ENCODE measurements at places on chromosomes 13 and 19.

- no peak for DNase-seq
Observed at GRCh38 chr13:100659578-100659977, 15.0 kb downstream of the TMTC4 start.

- DNase-seq, result no peak
Observed at GRCh38 chr19:28828276-28828870, 384.6 kb downstream of the UQCRFS1 start.

GRCh38 chr13:24279327-24280110, 29.9 kb upstream of the C1QTNF9 start:
- DNase-seq, result no peak

DNA sequence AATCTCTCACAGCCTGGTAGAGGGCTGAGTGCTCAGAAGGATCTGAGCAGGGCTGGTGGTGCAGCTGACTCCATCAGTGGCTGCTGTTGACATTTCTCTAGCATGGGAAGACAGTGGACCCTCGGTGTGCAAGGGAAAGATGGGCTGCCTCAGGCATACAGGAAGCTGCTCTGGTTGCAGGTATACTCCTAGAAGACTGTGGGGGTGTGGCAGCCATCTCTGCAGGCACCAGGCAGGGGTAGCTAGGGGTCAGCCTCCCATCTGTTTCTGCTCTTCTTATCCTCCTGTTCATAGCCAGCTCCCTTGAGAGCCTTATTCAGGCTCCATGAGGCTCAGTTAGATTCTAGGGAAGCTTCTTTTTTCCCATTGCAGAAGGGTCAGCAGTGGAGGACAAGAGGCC, 475.5 kb downstream of the TSHZ3 start:
- DNase-seq, result no peak

- no peak for DNase-seq
Observed at GRCh38 chr19:10713317-10713716, 4.6 kb upstream of the DNM2 start.

DNA sequence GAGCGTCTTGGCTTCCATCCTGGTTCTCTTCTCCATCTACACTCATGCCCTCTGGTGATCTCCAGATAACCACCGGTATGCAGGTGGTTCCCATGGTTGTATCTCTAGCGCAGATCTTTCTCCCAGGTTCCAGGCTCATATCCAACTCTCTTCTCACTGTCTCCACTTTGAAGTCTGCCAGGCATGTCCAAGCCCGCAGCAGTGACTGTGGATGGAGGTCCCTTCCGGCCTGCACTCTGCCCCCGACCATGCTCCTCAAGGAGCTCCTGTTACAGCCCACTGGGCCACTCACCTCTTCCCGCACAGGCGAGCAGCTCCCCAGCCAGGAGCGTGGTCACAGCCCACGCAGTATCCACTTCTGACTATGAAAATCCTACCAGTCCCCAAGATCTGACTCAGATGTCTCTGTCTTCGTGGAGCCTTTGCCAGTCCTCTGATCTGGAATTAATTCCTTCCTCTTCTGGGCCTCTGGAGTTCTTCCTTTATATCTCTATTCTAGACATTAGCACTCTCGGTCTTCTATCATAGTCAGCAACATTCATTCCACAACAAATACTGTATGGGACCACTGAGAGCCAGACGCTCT, 100.2 kb downstream of the TEX26 start:
- no peak for DNase-seq

DNA sequence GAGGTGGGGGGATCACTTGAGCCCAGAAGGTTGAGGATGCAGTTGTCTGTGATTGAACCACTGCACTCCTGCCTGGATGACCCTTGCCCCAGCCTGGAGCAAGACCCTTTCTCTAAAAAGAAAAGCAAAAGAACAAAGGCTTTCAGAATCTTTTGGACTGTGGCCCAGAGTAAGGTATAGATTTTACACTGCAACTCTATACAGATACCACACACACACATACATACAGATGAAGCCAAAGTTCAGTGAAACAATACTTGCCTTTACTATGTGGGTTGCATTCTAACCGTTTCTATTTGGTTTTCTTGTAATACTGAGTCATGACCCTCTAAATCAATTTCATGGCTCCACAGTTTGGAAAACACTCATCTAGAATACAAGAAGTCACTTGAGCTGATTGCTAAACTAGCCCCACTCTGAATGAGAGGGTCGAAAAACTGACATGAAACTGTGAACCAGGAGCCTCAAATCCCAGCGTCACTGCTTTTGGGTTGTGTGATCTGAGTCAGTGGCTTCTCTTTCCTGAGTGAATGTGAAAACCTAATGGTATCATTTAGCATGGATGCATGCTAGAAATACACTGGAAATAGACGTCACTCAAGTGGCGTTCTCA, 756.1 kb downstream of the UQCRFS1 start:
- DNase-seq, result no peak

DNA sequence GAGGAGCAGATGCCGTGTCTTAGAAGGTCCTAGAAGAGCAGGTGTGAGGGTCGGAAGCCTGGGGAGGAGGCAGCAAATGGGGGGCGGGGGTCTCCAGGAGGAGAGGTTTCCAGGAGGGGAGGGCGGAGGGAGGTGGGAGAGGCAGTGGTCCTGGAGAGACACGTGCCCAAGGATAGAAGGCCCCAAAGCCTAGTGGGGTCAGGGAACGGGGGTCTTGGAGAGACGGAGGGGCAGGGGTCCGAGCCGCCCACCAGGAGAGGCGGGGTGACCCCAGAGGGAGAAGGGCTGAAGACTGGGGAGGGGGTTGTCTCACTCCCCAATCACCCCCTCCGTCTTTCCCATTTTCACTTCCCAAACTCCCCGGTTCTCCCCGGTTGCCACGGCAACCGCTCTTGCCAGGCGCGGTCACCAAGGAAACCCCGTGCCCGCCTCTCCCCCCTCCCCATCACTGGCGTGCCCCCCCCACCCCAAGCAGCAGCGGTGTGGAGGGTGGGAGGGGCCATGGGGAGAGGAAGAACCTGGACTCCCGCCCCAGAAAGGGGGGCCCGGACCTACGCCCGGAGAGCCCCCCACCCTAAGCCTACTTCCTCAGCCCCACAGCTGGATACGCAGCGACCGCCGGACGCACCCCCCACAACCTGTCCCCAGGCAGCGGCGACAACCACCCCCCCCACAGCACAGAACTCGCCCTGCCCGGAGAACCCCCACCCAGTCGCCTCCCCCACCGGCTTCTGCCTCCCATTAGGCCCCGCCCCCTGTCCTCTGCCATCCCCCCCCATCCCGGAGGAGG, 988 bp downstream of the LRRC4B start:
- DNase-seq, result no peak

DNA sequence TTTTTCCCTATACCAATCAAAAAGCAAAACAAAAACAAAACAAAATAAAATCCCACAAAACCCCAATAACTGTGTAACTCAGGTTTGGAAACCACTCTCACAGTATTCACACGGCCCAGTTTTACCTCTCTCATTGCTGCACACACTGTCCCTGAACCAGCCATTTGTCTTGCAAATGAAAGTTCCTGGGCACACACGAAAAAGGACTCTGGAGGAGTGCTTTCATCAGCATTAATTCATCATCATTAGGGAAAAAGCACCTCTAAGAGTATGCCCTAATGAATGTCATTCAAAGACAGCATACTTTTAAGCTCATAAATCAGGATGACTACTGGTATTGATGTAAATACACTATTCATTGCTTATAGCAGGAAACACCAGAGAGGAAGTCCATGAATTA, 306.3 kb downstream of the DNAJC15 start:
- DNase-seq, result no peak

- DNase-seq, result no peak
Observed at GRCh38 chr13:26019251-26019650, 32.6 kb downstream of the SHISA2 start.

GRCh38 chr13:99414048-99414995, 87.0 kb upstream of the TM9SF2 start:
- DNase-seq, result no peak

- DNase-seq, result no peak
Observed at GRCh38 chr13:44906230-44906629, 83.0 kb downstream of the NUFIP1 start.

GRCh38 chr19:23378948-23379347, 16.3 kb downstream of the ZNF91 start:
- no peak for DNase-seq

GRCh38 chr13:94315188-94315587, 164.3 kb downstream of the DCT start:
- DNase-seq, result no peak

DNA sequence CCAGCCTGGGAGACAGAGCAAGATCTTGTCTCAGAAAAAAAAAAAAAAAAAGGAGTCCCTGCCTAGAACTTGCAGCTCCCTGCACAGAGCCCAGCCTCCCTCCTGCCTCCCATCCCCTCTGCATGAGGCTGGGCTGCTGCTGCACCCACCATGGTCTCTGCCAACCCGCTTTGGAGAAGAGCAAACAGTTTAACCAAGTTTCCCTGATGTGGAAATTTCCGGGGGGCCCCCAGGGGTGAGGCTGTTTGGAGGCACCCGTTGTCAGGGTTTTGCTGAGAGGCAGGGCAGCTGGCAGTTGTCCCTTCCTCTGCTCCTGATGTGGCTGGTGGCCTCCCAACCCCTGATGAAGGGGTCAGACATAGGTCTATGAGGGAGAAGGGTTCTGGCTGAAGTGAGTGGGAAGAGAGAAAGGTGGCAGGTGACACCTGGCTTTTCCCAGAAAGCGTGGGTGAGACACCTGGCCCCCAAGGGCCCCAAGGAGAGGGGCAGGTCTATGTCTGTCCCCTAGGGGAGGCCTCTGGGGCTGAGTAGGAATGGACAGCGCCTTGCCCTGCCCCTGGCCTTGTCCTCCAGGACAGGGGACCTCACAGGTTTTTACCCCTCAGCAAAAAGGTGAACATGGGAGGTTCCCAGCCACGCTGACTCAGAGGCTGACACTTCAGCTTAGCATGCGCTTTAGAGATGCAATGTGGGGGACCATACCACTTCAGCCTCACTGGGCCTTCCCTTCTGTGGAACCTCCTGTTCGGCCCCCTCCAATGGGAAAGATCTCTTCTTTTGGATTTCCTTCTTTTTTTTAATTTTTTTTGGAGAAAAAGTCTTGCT, 5.5 kb downstream of the LRP3 start:
- peak; percentile 34 for DNase-seq

DNA sequence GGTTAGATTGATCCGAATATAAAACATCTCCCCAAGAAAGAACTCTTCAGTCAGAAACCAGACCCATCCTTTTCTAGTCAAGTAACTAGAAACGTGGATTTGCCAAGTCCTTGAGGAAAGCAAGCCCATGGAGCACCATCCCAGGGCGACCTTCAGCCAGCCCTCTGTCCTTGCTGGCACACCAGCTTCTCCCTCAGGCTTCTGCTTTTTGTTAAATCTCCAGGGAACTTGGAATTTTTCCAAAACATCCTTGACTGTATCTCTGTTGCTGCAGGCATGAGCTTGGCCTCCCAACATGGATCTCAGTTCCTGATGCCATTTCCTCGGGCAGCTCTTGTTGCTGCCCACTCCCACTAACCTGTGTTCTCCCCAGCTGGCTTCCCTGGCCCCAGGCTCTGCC, 27.1 kb upstream of the C1QTNF9 start:
- DNase-seq, result no peak

DNA sequence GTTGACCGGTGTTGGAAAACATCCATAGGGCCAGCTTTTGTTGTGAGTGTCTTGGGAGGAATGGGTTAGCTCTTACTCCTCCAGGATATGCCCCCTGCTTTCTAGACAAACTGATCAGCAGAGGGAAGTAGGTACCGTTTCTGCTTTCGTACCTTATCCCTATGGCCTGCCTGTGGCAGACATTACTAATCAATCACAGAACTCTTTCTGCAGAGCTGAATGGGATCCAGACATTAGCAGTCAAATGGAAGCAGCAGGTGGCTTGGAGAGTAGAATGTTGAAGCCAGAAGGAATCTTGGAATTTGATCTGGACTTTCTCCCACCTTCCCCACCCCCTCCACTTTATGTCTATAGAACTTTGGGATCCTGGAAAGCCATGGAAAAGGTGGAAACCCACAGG, 17.1 kb downstream of the NWD1 start:
- no peak for DNase-seq

DNA sequence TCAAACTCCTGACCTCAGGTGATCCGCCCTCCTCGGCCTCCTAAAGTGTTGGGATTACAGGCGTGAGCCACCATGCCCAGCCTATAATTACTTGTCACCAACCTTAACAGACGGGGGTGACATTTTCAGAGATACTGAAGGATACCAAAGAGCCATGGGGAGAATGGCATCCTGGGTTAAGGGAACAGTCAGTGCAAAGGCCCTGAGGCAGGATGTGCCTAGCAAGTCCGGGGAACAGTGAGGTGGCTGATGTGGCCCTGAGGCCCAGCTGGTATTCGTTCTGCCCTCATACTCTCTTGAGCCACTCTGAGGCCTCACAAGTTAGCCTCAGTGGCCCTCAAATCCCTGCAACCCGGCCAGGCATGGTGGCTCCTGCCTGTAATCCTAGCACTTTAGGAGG, 15.0 kb upstream of the ANGPTL8 start:
- no peak for DNase-seq

- DNase-seq, result no peak
Observed at GRCh38 chr13:105147461-105147860, 1388.0 kb downstream of the EFNB2 start.

GRCh38 chr13:74732736-74733385, 598.7 kb upstream of the KLF12 start:
- no peak for DNase-seq

DNA sequence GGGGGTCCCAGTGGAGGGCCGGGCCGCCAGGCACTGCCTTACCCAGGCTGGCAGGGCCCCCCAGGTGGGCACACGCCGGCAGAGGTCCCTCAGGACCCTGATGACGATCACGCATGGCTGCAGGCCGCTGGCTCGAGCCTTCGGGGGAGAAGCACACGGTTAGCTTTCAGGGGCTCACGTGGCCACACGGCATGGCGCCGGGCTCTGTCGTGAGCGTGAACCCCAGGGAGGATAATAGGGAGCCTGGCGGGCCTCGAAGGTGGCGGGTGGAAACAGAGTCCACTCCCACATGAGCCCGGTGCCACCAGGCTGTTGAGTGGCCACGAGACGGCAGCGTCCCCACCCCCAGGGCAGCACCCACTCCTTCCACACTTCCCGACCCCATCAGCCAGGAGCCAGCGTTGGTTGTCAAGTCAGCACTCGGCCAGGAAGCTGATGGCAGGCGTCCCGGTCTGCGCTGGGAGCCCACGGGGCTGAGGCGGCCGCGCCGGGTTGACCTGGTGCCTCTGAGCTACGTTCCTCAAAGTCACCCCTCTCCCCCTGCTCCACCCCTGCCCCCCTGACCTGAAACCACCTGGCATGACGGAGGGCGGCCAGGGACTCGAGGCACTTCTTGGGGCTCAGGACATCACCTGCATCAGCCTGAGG, 24.7 kb upstream of the MATK start:
- DNase-seq, result no peak

DNA sequence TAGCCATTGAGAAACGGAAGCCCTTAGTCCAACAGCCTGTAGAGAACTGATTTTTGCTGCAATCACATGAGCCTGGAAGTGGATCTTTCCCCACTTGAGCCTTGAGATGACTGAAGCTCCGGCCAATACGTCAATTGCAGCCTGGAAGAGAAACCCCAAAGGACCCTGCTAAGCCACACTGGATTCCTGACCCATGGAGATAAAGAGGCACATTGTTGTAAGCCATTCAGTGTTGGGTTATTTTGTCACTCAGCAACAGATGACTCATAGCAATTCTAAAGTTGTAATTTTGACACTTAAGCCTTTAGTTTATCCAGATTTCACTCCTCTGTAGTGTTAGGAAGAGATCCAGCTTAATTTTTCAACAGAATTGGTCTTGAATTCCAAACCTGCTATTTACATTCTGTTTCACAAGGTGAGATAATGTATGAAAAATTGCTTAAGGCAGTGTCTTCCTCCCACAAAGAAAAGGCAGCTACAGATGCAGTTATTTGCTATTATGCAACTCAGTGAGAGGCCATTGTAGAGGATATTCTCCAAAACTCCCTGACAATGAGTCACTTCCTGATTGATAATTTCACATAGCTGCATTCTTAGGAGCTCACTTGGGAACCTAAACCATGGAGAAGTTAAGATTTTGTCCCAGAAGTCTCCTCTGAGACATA, 59.4 kb upstream of the TSHZ3 start:
- peak; percentile 53 for DNase-seq

All from right cardiac atrium (tissue), 5 donors.